ENCODE measurements at places on chromosomes 1 and 21. TPM values are rescaled to one million over a fixed set of nuclear protein-coding genes. Genes with fewer than 3 reads are reported as not detected.

TRIM17 gene
- total RNA-seq = 1.2 TPM

SPRR2F gene
- total RNA-seq = not detected

SPRR2B gene
- not detected for total RNA-seq

FCRL6 gene
- not detected for total RNA-seq

SERPINC1 gene
- 0.64 TPM for total RNA-seq

PADI1 gene
- total RNA-seq = 2.3 TPM

CAMK2N1 gene
- 4.4 TPM for total RNA-seq

MTARC1 gene
- 0.74 TPM for total RNA-seq

SPATA45 gene
- total RNA-seq = not detected

LINGO4 gene
- total RNA-seq = not detected

CLEC20A gene
- not detected for total RNA-seq

TMEM69 gene
- total RNA-seq = 19.1 TPM

ESRRG gene
- total RNA-seq = not detected

C1orf226 gene
- total RNA-seq = 38.4 TPM

SLC1A7 gene
- 0.31 TPM for total RNA-seq

C1orf185 gene
- total RNA-seq = not detected

CELA3A gene
- total RNA-seq = 5.9 TPM

SERTAD4 gene
- total RNA-seq = 0.31 TPM

AMY1C gene
- not detected for total RNA-seq

HSF2BP gene
- total RNA-seq = 4.2 TPM

PROK1 gene
- not detected for total RNA-seq

SMCP gene
- total RNA-seq = not detected

RCSD1 gene
- total RNA-seq = 1.4 TPM

PM20D1 gene
- total RNA-seq = 0.13 TPM

CFAP74 gene
- not detected for total RNA-seq

ETV3L gene
- total RNA-seq = not detected

TEDDM1 gene
- total RNA-seq = not detected

MNDA gene
- not detected for total RNA-seq

PAX7 gene
- not detected for total RNA-seq

PCBP3 gene
- total RNA-seq = not detected

MIXL1 gene
- total RNA-seq = 0.69 TPM

TGFBR3 gene
- total RNA-seq = 14.5 TPM

NCAM2 gene
- total RNA-seq = 2.2 TPM

CASQ2 gene
- total RNA-seq = not detected

SH3D21 gene
- total RNA-seq = 18.9 TPM

MATN1 gene
- total RNA-seq = 0.59 TPM

LCE1A gene
- total RNA-seq = not detected

RGS18 gene
- total RNA-seq = not detected

FOXJ3 gene
- total RNA-seq = 55.3 TPM

C8A gene
- not detected for total RNA-seq

VHLL gene
- total RNA-seq = 0.28 TPM

LRRC3 gene
- total RNA-seq = 3.3 TPM

SPAG17 gene
- total RNA-seq = 0.36 TPM

KCNJ9 gene
- not detected for total RNA-seq

ZNF593OS gene
- not detected for total RNA-seq

RNU1-3 gene
- 1,290 TPM for total RNA-seq

MROH7 gene
- not detected for total RNA-seq

SLFNL1 gene
- total RNA-seq = 0.10 TPM

KLHDC7A gene
- total RNA-seq = 0.31 TPM

CYP4A22 gene
- not detected for total RNA-seq

IFI44L gene
- total RNA-seq = 0.10 TPM

MCOLN2 gene
- total RNA-seq = 22.5 TPM

A3GALT2 gene
- not detected for total RNA-seq
